ENCODE measurements at places on chromosomes 2 and 18.
A peak's percentile ranks its signal among the peaks of the same experiment; 100 is the strongest.

GRCh38 chr18:23887493-23887892, 127.1 kb upstream of the TTC39C start:
- no peak for DNase-seq

- DNase-seq, result no peak
Measured at GRCh38 chr2:71643674-71644357, 190.5 kb downstream of the DYSF start.

GRCh38 chr2:126764686-126765265, 108.8 kb downstream of the GYPC start:
- DNase-seq, result no peak

- DNase-seq, result no peak
Measured at GRCh38 chr2:225573603-225574002, 174.1 kb downstream of the NYAP2 start.

DNA sequence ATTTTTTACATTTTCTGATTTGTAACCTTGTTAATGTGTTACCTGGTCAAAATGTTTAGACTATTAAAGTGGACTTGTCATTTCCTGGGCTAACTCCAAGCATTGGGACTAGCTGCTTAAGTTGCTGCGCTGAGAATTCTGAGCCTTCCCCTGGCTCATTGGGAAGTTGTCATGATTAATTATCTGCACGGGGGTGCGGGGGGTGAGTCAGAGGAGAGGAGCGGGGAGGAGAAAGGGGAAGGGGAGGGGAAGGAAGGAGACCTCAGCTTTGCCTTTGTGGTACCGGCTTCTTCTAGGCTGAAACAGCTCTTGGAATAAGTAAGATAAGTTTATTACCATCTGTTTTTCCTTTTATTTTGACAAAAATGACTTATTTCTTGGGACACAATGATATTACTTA, 52.9 kb upstream of the APCDD1 start:
- no peak for DNase-seq

- DNase-seq, result no peak
Measured at GRCh38 chr2:38207168-38207567, 131.2 kb upstream of the CYP1B1 start.

DNA sequence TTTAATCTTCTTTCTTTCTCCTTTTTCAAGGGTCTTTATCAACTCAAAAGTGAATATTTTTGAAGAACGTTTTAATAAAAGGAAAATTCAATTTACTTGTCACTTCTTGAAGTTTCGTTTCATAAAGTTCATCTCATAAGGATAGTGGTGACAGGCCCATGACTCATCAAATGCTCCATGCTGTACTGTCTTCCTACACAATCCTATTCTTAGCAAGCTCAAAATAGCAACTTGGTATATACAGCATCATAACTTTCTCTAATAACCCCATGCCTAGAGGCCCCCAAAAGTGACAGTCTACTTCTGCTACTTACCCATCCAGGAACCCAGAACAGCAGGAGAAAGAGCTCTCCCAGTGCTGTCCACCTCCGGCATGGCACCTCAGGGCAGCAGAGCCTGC, 7.7 kb downstream of the FBXO15 start:
- no peak for DNase-seq

- no peak for DNase-seq
Measured at GRCh38 chr2:125471963-125472362, 1184.0 kb upstream of the GYPC start.

- DNase-seq, result no peak
Measured at GRCh38 chr2:53600815-53601214, 166.8 kb upstream of the CHAC2 start.

GRCh38 chr18:66571845-66572244, 32.0 kb downstream of the CDH19 start:
- DNase-seq, result no peak

DNA sequence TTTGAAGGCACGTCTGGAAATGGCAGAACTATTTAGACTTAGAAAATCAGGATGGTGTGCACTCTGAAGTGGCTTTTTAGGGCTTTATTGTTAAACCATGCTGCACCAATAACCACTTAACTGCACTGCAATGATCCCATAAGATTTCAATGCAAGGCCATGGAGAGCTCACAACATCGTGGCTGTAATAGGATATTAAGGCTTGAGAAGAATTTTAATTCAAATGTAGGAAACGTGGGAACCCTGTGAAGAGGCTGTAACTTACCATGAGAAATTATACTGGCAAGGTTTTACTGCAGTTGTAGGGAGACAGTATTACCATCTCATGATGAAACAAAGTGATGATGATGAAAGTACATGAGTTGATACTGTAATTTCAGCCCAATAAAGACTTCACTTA, 242.5 kb downstream of the AFF3 start:
- no peak for DNase-seq

- no peak for DNase-seq
Measured at GRCh38 chr18:55503167-55503820, 84.7 kb downstream of the TCF4 start.

DNA sequence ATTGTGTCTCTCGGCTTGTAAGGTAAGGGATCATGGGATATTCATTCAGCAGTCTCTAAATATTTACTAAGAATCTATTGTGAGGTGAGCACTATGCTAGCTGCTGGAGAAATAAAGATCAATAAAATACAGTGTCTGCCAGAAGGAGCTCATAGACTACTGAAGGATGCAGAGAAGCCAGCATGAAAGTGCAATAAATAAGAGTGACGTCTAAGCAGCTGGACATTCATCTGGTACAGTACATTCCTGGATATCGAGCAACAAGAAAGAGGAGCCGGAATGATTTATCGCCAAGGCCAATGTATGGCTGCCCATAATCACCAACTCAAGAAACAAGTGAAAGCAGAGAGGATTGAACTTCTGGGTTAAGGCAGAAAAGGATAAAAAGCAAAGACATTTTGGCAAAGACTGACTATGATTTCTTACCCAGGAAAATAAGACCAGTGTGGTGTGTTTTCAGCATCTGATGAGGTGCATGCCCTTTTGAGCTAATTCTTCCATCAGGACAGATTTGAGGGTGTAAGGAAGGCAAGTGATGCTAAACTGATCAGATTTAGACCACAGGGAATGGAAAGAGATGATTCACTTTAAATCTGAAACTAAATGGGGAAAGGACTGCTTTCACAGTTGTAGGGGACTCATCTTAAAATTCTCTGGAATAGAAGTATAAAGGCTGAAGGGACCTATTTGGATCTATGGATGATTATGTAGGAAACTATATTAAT, 18.7 kb upstream of the LMAN1 start:
- no peak for DNase-seq

- peak; percentile 39 for DNase-seq
Measured at GRCh38 chr18:23943104-23943503, 71.5 kb upstream of the TTC39C start.

GRCh38 chr2:88059979-88060906, 4.7 kb upstream of the KRCC1 start:
- no peak for DNase-seq

- DNase-seq, result no peak
Measured at GRCh38 chr2:165182029-165182428, 21.8 kb downstream of the SCN3A start.

DNA sequence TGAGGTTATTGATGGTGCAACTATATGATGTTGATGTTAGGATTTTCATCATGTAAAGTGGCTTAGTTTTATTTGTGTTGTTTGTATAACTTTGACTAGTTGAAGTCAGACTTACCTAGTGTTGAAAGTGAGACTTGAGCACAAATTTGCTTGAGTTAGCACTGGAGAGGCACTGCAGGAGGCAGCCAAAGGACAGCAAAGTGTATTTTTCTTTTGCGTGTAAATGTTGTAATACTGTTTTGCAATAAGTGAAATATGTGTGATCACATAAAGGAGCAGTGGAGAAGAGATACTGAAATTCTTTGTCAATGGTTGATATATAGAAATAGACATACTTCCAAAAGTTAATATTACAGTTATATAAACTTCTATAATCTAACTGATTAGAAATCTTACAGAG, 332.0 kb upstream of the RAB12 start:
- no peak for DNase-seq

- no peak for DNase-seq
Measured at GRCh38 chr2:1771626-1772280, 27.4 kb upstream of the PXDN start.

DNA sequence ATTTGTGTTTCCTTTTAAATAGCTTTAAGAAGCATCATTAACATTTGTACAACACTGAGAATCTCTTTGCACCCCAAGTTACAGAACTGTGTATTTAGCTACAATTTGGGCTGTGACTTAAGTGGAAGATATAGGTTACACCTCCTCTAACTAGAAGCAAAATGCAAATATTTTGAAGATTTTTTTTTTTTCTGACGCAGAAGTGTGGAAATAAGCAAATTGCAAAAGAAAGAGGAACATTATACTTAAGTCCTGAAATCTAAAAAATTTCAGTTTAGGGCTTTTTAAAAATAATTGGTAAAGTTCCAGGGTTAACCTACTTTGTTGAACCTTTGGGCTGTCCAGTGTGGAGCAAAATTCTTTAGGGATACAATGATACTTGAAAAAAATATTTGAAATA, 41.4 kb upstream of the RBMS1 start:
- DNase-seq, result no peak

- no peak for DNase-seq
Measured at GRCh38 chr2:158685646-158686045, 109.5 kb upstream of the DAPL1 start.

GRCh38 chr18:78773819-78774218, 205.8 kb upstream of the SALL3 start:
- DNase-seq, result no peak

DNA sequence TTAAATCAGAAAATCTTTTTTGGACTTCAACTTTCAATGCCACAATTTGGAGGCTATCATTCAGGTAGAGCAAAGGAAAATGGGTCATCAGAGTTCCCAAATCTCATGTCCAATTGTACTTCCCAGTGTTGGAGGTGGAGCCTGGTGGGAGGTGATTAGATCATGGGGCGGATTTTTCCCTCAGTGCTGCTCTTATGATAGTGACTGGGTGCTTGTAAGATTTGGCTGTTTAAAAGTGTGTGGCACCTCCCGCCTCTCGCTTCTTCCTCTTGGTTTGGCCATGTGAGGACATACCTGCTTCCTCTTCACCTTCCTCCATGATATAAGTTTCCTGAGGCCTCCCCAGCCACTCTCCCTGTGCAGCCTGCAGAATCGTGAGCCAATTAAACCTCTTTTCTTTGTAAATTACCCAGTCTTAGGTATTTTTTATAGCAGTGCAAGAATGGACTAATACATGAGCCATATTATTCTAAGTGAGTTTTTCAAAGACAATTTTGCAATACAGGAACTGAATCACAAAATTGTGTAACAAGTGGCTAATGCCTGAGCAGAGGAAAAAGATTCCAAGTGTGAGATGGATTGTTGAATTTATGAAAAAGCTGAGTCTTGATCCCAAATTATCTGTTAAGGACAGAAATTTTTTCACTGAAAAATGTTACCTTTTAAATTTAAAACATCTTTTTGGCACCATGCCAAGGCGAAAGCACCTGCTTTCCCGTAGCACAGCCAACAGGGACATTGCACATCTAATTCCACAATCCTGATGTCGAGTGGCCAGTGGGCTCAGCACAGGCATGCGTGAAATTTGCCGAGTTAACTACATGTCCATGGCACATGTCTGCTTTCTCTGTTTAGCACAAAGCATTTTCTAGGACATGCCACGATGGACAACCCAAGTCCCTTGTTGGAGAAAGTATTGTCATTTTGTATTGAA, 150.9 kb downstream of the COL6A3 start:
- DNase-seq, result no peak

- no peak for DNase-seq
Measured at GRCh38 chr2:174072857-174073256, 107.7 kb upstream of the SP3 start.

GRCh38 chr18:57441071-57441794, 6.1 kb downstream of the ONECUT2 start:
- DNase-seq, result no peak

DNA sequence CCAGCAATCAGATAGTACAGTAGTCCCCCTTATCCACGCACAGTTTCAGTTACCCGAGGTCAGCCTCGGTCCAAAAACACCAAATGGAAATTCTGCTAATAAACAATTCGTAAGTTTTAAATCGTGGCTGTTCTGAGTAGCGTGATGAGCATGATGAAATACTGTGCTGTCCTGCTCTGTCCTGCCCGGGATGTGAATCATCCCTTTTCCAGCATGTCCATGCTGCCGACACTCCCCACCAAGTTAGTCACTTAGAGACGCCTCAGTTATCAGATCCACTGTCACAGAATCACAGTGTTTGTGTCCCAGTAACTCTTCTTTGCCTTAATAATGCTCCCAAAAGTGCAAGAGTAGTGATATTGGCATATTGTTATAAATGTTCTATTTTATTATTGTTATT, 62.1 kb downstream of the MEX3C start:
- DNase-seq, result no peak

GRCh38 chr2:68031542-68032160, 31.2 kb downstream of the C1D start:
- no peak for DNase-seq

Data from activated T-helper 2 cell treated with anti-CD3 and anti-CD28 coated beads, Interferon-gamma antibody, Interleukin-2, Interleukin-4, amounts not matched to agents 10 μg/mL and 5 μg/mL and 100 μg/mL, durations not matched to agents 14 hours and 24 hours and 36 hours (primary cell).